Stimulated activated CD4-positive, alpha-beta T cell treated with anti-CD3 and anti-CD28 coated beads, Interleukin-1b, Interleukin-23, amount 100 ng/mL, for 1 hour (primary cell): ENCODE measurements at places on chromosomes 11 and 22.

GRCh38 chr11:110338684-110339083 lies 42.3 kb upstream of the RDX start:
- no peak for DNase-seq

DNA sequence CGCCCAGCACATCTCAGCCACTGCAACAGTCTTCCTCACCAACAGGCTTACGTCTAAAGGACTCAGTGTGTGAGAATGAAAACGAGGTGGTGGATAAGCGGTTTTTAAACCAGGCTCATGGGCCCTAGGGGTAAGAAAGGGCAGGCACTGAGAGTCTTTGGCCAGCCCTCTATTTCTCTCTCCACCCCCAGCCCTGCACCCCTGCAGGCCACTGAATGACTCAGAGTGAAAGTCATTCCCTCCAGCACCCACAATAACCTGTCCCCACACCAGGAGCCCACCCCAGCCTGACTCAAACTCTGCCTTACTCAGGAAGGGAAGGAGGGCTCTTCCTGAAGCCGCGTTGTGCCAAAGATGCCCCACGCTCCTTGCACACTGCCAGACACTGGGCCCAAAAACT lies 72.0 kb downstream of the LARGE1 start:
- DNase-seq, result no peak

DNA sequence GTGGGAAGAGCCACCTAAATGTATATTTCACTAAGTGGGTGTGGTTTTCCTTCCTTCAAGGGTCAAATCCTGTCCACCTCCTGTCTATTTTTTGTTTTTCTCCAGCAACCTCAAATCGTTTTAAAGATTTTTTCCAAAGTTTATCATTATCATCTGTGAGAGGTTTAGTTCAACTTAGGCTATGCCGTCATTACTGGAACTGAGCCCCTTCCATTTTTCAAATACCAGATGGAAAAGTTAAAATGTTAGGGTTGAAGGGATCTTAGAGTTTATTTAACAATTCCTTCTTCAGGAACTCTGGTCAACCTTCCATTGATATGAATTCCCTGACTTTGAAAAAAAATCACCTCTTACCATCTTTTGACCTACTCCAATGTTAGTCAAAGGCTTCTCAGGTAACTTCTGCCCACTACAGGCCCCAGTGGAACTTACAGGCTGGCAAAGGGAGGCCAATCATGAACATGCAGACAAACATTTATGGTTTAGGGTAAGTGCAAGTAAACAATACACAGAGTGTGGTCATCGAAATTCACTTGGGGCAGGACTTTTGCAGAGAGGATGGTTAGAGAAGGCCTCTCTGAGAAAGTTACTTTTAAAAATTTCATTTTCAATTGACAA lies 45.2 kb downstream of the SYN3 start:
- DNase-seq, result no peak

GRCh38 chr11:93694109-93694508 lies 32.6 kb downstream of the CEP295 start:
- no peak for DNase-seq

DNA sequence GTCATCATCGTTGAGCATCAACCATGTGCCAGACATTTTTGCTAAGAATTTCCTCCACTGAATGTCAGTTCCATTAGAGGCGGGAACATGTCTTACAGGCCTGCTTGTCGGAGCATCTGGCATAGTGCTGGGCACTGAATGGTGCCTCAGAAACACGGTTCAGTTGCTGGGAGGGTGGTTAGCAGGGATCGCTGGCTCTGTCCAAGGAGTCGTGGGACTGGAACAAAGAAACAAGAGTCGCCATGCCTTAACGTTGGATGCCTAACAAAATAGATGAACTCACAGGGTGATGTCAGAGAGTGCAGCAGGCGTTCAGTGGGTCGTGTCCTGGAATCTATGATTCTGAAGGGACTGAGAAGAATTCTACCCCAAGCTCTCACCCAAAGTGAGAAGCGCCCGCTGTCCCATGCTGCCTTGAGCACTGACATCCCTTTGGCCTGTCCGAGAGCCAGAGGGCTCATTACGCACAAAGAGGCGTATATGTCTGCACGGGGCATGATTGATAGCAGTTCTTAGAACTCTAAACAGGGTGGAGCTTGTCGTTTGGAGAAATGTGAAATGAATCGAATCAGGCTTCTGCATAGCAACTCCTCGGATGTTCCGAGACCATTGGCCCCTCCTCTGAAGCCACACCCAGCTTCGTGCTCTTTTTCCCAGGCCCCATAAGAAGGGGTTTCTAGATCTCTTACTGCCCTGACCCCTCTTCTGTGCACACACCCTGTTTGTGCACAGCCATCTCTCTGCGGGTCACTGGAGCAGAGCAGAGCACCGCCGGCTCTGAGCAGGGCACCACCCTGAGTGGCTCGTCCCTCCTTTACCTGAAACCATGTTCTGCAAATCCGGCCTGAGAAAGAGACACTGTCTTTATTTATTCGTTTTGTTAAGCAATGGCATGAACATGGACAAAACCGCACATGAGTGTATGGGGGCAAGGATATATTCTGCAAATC lies 113.1 kb upstream of the B3GAT1 start:
- no peak for DNase-seq

- no peak for DNase-seq
Observed at GRCh38 chr11:80819271-80819670, 1378.4 kb upstream of the TENM4 start.

DNA sequence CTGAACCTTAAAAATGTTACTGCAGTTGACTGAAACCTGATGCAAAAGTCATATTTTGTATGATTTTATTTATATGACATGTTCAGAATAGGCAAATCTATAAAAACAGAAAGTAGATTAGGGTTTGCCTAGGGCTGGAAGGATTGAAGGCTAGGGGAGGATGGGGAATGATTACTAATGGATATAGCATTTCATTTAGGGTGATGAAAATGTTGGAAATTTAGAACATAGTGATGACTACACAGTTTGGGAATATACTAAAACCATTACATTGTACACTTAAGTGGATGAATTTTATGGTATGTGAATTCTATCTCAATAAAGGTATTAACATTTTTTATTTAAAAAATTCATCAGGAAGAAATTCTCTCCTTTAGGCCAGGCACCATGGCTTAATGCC lies 22.9 kb upstream of the PAFAH1B2 start:
- no peak for DNase-seq

- no peak for DNase-seq
Observed at GRCh38 chr11:60741421-60741820, 15.2 kb upstream of the MS4A15 start.

- no peak for DNase-seq
Observed at GRCh38 chr11:93652161-93652597, 9.3 kb upstream of the CEP295 start.

GRCh38 chr11:102402548-102402947 lies 50.0 kb downstream of the TMEM123 start:
- no peak for DNase-seq

DNA sequence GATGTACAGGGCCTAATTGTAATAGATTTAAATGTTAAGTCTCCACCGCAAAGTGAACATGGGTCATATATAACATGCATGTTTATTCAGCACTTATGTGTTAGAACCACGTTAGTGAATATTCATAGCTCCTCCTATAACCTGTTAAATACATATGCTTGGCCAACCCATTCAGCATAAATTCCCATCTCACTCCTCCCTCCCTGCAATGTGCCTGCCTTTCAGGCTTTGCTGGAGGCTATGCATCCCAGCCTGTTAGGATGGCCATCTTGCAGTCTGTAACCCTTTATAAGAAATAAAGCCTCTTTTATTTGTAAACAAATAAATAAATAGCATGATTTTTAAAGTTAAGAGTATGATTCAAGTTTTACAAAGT lies 1.7 kb upstream of the OOSP4A start:
- no peak for DNase-seq

DNA sequence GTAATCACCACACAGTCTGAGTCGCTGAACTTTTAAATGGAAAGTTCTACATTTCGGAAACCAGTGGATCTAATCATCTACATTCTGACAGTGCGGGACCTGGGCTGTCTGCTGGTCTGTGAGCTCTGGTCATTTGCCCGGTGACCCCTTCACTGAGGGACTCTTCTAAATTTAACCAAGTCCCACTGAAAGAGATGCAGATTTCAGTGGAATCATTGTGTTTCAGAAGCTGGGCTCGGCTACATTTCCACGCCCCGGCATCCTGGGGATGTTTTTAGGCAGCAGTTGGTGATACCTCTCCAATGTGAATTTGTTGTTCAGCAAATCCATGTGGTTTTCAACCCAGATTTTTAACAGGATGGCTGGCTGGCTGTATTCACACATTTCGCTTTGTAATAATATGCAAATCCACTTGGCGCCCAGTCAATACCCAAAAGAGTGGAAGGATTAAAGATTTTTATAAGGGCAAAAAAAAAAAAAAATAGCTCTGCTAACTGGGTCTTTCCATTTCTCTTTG lies 145.5 kb upstream of the RASSF10 start:
- DNase-seq, result no peak

DNA sequence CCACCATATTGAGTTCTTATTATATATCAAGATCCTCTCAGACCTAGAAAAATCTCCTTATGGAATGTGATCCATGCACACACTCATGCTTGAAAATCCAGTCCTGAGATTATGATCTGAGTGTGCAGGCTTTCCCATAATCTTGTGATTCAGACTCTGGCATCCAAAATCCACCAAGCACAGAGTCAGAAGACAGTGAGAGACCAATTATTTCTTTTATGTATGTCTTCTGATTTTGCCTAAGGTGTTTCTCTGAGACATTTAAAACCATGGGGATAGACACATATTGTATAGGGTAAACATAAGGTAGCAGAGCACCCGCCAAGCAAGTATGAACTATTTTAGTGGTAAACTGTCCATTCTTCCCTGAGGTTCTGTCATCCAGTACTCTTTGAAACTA lies 52.0 kb upstream of the MMP13 start:
- DNase-seq, result no peak

GRCh38 chr11:73176145-73176873 lies 34.2 kb upstream of the FCHSD2 start:
- no peak for DNase-seq

DNA sequence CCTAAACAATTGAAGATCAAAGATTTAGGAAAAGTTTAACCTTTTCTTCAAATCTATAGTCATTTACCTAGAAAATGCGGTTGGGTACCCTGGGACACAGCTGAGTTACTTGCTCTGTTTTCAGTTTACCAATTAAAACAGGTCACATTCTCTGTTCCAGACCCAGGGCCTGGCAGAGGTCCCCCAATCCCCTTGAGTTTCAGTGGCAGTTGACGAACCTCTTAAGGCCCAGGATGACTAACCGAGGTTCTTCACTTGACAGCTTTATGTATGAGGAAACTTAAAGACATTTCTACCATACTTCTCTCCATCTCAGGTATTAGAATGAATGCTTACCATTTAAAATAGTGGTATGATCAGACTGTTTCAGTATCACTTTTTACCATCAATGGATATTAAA lies 16.3 kb downstream of the LDHAL6A start:
- no peak for DNase-seq

- DNase-seq, result no peak
Observed at GRCh38 chr11:58912124-58912523, 27.2 kb upstream of the GLYATL1 start.

DNA sequence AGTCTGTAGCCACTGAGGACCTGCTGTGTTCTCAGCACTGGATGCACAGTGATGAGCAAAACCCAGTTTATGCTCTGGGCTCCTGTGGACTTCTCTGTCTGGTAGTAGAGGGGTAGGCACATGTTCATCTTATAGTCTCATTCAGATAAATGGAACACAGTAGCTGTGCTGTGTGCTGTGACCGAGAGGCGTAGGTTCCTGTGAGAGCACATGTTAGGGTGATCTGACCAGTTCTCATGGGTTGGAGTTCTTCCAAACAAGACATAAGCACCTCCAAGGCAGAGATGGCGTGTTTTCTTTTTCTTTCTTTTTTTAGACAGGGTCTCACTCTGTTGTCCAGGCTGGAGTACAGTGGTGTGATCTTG lies 154.8 kb upstream of the RASSF10 start:
- no peak for DNase-seq

DNA sequence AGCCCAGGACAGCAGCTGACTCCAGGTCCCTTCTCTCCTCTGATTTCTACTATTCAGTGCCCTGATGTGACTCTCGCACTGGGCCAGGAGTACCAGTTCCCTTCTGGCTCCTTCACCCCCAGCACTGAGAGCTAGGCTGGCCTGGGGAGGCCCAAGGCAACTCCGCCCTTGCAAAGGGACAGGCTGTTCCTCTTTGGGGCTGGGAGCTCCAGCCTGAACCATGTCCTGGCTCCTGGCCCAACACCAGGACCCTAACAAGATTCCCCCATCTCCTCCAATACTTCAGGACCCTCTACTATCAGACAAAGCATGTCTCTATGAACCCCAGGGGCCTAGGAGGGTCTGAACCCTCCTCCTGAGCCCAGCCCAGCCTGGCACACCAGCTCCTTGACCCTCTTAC lies 12.5 kb downstream of the CREB3L1 start:
- no peak for DNase-seq

GRCh38 chr11:88308576-88308975 lies 29.0 kb downstream of the CTSC start:
- no peak for DNase-seq

GRCh38 chr22:25153961-25154666 lies 45.5 kb upstream of the CRYBB3 start:
- DNase-seq, result no peak

DNA sequence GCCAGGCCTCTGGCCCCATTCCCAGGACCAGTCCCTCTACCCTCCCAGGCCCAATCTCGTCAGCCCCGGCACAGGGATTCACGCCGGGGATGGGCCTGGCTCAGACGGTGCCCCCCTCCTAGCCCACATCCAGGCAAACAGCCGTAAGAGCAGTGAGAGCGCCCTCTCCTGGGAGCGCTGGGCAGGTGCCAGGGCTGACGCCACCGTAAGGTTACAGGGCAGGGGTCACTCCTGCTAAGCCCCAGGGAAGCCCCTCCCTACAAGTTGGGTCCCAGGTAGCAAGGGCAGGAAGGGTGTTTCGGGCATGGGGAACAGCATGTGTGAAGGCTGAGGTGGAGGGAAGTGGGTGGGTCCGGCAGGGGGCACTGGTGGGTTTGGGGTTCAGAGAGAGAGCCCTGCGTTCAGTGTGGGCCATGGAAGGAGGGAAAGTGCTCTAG lies 19.2 kb upstream of the PPARA start:
- DNase-seq, result no peak

DNA sequence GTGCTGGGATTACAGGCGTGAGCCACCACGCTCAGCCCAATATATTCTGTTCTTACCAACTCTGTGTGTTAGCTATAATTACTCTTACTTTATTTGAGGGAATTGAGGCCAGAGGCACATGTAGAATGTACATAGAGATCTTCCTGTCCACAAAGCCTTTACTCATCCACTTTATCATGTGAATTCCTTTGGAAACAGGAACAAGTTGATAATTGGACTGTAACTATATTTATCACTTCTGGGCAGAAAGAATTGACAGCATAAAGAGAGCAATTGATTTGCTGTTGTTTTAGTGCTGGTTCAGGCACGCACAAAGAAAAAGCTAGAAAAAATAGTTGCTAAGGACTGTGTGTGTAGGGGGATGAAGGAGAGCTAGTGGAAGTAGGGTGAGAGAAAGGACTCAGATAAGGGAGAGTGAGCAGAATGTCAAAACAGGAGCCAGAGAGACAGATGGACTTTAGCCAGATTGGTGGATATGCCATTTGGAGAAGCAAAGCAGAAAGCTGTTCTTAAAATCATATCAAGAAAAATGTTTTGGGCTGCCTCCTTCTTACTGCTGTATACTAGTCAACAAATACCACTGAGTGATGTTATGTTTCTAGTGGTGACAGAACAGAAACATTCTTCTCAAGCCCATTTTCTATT lies 929.8 kb upstream of the CNTN5 start:
- no peak for DNase-seq

GRCh38 chr11:27159335-27159679 lies 118.7 kb downstream of the BBOX1 start:
- no peak for DNase-seq
